ENCODE measurements at places on chromosomes 12 and 14.

DNA sequence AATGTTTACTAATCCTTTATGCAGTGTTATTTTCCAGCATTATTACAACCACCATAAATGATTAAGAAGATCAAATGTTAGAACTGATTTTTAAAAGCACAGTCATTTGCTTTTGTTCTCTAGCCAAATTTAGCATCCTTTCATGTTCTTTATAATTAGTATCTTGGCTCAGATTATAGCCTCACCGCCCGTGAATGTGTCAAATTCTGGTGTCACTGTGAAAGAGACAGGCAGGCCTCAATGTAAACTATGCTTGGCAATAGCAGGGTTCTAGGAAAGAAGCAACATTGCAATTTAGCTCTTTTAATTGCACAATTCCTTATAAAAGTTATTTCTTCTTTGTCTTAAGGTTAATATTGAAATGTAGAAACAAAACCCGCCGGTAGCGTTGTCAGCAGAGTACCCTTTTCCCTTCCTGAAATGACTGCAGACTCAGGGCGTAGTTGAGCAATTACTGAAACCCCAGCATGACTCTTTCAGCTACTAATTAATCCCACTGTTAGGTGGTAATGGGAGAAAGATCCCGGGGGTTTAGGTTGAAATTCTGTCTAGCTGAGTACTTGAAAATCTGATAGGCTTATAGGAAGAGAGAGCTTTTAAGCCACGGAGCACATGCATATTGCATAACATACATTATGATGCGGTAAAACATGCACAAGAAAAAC, 1600.5 kb upstream of the SEL1L start:
- no peak for DNase-seq

- DNase-seq: no peak
Observed at GRCh38 chr14:96811265-96811664, 14.1 kb downstream of the VRK1 start.

DNA sequence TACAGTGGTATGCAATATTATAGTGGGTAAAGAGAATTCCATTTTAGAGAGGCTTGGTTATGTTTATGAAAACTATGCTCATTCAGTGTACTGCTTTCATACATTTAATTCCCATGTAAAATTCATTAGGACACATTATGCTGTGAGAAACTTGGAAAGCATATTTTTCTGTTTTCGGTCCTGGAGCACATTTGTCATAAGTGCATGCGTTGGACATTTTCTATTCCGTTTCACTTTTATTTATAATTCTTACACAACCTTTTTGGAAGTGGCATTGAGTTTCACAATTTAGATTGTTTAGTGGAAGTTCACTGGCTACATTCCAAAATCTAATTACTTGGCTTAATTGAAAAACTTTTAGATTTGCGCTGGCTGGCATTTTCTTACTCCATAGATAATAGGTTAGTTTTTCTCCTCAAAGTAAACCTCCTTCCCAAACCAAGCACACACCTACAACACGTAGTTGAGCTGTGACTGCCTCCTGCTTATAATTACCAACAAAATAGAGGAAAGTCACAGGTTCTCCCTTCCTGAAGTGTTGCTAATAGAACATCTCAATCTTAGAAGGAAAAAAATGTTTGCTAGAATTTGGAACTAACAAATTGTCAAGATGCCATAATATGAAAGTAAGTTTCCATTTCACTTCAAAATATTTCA, 938.5 kb downstream of the TRHDE start:
- DNase-seq: no peak

- no peak for DNase-seq
Observed at GRCh38 chr12:11906286-11906935, 164.3 kb upstream of the BCL2L14 start.

- no peak for DNase-seq
Observed at GRCh38 chr12:52787324-52788191, 8.4 kb downstream of the KRT3 start.

GRCh38 chr14:54512393-54512792, 2.7 kb downstream of the CGRRF1 start:
- no peak for DNase-seq

GRCh38 chr12:126819554-126819953, 1447.4 kb upstream of the TMEM132C start:
- DNase-seq: no peak

GRCh38 chr14:68511129-68512047, 281.5 kb downstream of the ZFP36L1 start:
- DNase-seq: no peak

DNA sequence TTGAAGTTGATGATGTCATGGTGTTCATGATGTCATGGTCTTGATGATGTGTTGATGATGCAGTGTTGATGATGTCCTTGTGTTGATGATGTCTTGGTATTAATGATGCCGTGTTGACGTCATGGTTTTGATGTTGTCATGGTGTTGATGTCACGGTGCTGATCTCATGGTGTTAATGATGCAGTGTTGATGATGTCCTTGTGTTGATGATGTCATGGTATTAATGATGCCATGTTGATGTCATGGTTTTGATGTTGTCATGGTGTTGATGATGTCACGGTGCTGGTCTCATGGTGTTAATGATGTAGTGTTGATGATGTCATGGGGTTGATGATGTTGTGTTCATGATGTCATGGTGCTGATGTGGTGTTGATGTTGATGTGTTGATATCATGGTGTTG, 48.0 kb upstream of the RIMBP2 start:
- DNase-seq: no peak

DNA sequence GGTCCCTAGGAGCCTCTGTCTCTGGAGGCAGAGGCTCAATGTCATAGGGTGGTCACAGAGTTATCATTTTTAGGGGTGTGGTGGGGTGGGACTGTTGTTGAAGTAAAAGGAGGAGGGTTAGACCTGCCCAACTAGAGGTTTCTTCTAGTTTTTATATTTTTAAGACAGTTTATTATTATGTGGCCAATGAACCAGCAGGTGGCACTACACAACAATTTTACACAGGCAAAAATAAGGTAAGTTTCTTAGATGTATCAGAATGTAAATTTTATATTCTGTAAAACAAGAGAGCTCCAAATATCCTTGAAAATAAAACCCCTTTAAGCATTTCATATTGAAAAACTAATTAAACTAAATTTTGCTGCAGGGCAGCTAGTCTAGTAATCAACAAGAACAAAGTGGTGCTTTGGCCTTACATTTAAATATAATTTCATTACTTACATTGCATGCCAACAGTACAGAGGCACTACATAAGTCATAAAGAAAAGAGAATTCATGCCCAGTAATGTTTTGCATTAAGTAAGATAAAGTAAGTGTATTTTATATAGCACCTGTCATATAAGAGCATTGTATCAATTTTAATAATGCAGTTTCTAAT, 22.2 kb upstream of the OVCH1 start:
- peak; percentile 58 for DNase-seq

- DNase-seq: no peak
Observed at GRCh38 chr14:68823434-68824206, 30.8 kb upstream of the ZFP36L1 start.

DNA sequence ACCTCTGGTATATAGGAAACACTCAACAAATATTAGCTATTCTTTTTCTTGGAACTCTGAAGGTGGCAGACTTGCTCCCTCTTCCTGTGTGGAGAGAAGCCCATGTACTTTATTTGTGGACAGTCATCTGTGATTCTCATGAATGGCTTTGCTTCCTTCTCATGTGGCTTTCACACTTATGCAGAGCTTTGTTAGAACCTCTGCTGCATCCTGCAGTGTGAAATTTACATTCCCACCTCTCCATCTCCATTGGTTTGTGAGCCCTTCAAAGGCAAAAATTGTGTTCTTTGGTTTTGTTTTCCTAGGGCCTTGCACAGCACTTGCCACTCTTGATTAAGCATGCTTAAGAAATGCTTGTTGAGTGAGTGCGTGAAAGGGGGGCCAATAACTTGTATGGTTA, 51.9 kb downstream of the BICD1 start:
- no peak for DNase-seq

DNA sequence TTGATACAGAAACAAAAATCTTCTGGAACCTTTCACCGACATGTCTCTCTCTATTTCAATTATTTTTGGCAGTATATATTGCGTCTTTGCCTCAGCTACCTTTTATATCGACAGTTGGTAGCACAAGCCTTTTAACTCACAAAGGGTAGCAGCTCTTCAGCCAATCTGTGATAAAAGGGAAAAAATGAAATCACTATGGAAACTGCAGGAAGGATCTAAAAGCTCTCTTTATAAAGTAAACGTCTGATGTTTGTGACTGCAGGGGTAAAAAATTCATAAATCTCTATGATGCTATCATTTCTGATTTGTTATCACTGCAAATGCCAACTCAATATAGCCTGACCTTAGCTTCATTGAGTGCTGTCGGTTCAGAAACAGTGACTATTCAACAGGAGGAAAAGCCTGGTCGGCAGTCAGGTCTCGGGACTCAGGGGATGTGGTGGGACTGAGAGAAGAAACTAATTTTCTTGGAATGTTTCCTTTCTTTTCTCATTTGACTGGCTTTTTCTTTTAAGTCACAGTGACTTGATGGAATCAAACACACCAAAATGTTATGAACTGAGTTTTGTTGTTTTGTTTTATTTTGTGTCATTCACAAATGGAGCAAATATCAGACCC, 5.9 kb upstream of the RMST start:
- DNase-seq: no peak

DNA sequence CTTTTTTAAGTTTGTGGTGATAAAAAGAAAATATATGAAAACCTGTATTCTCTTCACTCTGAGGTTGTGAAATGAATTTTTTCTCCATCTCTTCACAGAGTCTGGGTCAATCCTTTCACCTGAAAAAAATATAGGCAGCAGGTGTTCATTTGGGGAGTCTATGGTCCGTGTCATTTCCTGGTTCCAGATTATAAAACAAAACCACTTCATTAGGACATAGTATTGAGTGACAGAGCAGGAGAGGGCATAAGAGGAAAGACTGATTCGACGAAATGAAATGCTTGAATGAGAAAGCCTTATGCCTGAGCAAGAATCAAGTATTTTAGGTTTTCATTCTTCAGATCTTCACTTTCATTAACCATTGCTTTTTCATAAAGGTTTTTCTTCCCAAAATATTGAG, 51.8 kb upstream of the NUAK1 start:
- no peak for DNase-seq

- DNase-seq: no peak
Observed at GRCh38 chr14:88005978-88006851, 1.3 kb downstream of the GPR65 start.

GRCh38 chr12:58917699-58918468, 2.4 kb downstream of the LRIG3 start:
- DNase-seq: no peak

- no peak for DNase-seq
Observed at GRCh38 chr12:95633732-95634465, 82.6 kb upstream of the USP44 start.

- DNase-seq: no peak
Observed at GRCh38 chr14:77509366-77509765, 10.8 kb upstream of the ISM2 start.

DNA sequence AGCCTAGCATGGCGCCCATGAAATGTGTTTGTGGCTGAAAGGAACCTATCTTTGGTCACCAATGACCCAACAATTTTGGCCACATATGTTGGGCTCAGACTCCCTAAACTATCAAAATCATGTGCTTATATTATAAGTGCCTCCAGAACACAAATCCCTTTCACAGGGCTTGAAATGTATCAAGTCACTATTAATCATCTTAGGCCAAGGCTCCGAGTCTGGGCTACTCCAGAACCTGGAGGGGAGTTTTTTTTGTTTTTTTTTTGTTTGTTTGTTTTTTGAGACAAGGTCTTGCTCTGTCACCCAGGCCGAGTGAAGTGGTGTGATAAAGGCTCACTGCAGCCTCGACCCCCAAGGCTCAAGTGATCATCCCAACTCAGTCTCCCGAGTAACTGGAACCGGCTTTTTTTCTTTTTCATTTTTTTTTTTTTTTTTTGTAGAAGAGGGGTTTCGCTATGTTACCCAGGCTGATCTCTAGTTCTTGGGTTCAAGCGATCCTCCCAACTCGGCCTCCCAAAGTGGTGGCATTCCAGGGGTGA, 989 bp upstream of the DRAM1 start:
- DNase-seq: no peak

- DNase-seq: no peak
Observed at GRCh38 chr14:32449648-32450047, 120.5 kb downstream of the AKAP6 start.

- no peak for DNase-seq
Observed at GRCh38 chr12:64864319-64864718, 39.9 kb downstream of the TBC1D30 start.

DNA sequence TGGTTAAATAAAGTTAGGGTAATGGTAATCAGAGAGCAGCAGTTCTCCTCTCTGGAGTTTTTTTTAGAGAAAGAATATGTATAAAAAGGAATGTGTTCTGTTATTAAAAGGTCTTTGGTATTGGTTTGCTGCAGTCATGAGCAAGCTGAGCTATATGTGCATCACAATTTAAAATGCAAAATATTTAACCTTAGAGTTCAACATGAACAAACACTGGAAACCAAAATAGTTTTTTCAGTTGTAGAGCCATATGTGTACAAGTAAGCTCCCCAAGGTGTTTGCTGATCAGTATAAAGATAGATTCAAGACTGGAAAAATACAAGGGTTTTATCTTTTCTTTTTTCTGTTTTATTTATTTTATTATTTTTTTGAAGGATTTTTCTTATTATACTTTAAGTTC, 245.0 kb downstream of the NUBPL start:
- no peak for DNase-seq

GRCh38 chr14:91888641-91889476, 21.5 kb upstream of the TC2N start:
- DNase-seq: no peak

DNA sequence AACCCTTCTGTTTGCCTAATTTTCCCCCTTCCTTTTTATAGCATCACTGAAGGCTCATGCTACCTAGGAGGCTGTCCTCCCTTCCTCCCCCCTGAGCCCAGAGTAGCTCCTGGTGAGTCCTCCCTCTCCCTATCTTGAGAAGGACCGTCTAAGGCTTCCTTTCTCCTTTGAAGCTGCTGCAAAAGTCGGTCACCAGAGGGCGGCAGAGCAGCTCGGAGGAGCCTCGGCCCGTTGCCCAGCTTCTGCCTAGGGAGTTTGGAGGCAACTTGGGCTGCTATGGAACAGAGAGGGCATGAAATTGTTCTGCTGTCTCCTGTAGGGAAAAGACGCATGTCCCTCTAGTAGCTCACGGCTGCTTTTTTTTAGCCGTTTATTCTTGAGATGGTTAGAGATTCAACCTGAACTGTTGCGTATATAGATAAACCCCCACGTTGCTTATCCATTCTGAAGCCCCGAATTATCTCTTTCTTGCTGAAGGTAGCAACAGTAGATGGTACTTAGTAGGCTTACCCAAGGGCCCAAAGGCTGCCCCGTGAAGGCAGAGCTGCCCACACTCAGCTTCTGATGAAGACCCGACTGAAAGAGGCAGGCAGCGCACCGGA, 5.7 kb downstream of the WNT5B start:
- DNase-seq: peak; percentile 86

Measured in mucosa of descending colon (tissue), 3 donors.